ENCODE measurements at places on chromosomes 11 and 22.

- H3K36me3 ChIP-seq, result no peaks in the 10 kb centered on the region
- no peak overlapping the region for H3K4me3 ChIP-seq
- H3K27me3 ChIP-seq, result peaks cover 9% of the 10 kb centered on the region
- H3K4me1 ChIP-seq, result no peaks in the 10 kb centered on the region
Observed at GRCh38 chr11:2118677-2119076, 20.5 kb downstream of the IGF2 start.

DNA sequence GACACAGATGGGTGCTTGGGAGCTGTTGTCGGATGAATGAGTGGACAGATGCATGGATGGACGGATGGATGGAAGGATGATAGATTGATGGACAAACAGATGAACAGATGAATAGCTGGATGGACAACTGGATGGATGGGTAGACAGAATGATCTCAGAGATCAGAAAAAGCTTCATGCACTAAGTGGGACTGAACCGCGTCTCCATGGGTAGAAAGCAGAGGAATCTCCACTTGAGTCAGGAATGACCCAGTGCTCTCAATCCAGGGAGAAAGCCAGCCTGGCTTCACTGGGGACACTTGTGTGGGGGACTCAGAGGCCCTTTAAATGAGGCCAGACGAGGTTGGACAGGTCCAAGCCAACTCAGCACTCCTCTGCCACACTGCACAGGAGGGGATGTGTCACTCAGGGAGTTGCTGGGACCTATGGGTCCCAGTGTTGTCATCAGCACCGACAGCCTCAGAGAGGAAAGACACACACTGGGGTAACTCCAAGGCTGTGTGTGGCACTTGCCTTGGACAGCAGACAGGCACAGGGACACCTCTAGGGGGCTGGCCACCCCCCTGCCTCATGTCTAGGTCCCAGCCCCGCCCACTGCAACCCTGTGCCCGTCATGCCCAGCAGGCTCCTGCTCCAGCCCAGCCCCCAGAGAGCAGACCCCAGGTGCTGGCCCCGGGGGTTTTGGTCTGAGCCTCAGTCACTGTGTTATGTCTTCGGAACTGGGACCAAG is 5.6 kb downstream of the IGLL5 start:
- peaks cover 21% of the 10 kb centered on the region for H3K36me3 ChIP-seq
- H3K27me3 ChIP-seq, result peaks cover 8% of the 10 kb centered on the region

GRCh38 chr11:71470946-71471345 is 17.9 kb downstream of the NADSYN1 start:
- no peaks in the 10 kb centered on the region for H3K4me1 ChIP-seq
- no peak for DNase-seq
- H3K36me3 ChIP-seq, result peaks cover 56% of the 10 kb centered on the region
- H3K4me3 ChIP-seq, result no peak overlapping the region
- no peak overlapping the region for H3K27ac ChIP-seq

- no peak for DNase-seq
- H3K36me3 ChIP-seq, result no peaks in the 10 kb centered on the region
- H3K27me3 ChIP-seq, result no peaks in the 10 kb centered on the region
- peaks cover 66% of the 10 kb centered on the region for H3K4me1 ChIP-seq
Observed at GRCh38 chr11:67345920-67346819, 7.2 kb downstream of the POLD4 start.

GRCh38 chr11:119342023-119342300 is 1.3 kb upstream of the C1QTNF5 start:
- peaks cover 1% of the 10 kb centered on the region for H3K36me3 ChIP-seq
- no peak for DNase-seq
- peaks cover 47% of the 10 kb centered on the region for H3K27me3 ChIP-seq
- H3K27ac ChIP-seq, result no peak overlapping the region
- peaks cover 31% of the 10 kb centered on the region for H3K4me1 ChIP-seq

- no peak overlapping the region for H3K27ac ChIP-seq
- H3K4me3 ChIP-seq, result no peak overlapping the region
- no peaks in the 10 kb centered on the region for H3K27me3 ChIP-seq
- H3K36me3 ChIP-seq, result no peaks in the 10 kb centered on the region
- no peaks in the 10 kb centered on the region for H3K4me1 ChIP-seq
Observed at GRCh38 chr11:11743216-11743615, 98.6 kb upstream of the USP47 start.

GRCh38 chr11:803770-804598 is 1.0 kb downstream of the PIDD1 start:
- peaks cover 16% of the 10 kb centered on the region for H3K4me1 ChIP-seq
- no peaks in the 10 kb centered on the region for H3K27me3 ChIP-seq
- DNase-seq, result no peak
- H3K4me3 ChIP-seq, result peak overlapping the region; percentile 71

DNA sequence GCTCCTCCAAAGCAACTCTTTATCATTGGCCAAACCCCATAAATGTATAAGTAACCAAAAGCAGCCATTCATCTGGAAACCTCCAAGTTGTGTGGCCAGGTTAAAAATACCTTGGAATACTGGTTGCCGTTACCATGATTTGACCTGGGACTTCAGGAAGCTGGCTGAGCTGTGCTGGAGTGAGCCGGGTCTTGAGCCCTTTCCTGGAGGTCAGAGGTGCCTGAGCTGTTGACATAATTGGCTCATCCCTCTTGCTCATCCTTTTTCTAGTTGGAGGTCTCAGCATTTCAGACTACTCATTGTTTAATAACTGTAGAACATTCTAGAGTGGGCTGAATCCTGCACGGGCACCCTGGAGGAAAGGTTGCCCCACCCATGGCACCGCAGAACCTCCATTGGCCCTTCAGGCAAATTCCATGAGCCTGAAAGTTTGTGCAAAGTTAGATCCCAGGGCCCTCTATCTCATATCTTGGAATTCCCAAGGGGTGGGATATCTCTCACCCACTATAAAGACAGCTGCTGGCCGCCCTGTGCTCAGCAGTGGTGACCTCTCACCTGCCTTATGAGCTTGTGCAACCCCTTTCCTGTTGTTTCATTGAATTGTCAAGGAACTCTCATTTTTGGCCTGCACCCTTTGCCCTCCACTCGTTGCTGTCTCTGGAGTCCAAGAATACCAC is 77.0 kb downstream of the C22orf31 start:
- DNase-seq, result no peak
- H3K27ac ChIP-seq, result no peak overlapping the region
- no peaks in the 10 kb centered on the region for H3K36me3 ChIP-seq
- no peaks in the 10 kb centered on the region for H3K4me1 ChIP-seq
- H3K27me3 ChIP-seq, result no peaks in the 10 kb centered on the region

DNA sequence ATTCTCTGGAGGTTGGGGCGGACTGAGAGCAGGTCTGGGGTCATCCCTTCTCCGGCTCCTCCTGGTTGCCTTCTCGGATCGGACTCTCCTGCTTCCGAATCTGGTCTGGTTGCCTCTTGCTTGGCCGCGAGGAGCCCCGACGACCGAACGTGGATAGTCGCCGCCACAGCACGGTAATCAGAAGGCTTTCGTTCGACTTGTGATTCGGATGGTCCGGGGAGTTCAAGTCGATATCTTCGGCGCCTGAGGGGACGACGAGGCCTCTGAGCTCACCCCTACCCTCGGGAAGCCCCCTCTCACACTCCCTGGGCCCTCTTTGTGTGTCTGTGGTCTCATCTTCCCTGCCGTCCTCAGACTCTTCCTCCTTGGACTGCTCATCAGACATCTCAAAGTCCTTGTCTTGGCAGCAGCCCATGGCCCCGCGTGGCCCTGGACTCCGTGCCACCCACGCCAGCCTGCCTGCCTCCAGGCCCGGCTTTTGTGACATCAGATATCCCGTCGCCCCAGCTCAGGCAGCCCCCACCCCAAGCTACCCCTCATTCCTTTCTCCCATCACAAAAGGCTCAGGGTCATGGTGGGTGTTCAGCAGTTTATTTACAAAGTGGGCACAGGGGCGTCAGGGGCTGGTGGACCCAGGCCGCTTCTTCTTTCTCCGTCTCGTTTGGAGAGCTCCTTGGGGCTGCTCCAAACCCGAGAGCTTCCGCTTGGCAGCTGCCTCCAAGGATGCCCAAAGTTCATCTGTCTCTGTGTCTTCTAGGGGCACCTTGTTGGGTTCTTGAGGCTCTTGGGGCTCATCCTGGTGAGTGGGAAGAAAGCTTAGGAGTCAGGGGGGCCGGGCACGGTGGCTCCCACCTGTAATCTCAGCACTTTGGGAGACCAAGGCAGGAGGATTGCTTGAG is at the start of gene TEX54:
Gene TEX54, minus strand, starts transcription at position 506 of the 899 bp plus-strand sequence.
- peaks cover 30% of the 10 kb centered on the region for H3K4me1 ChIP-seq
- H3K27ac ChIP-seq, result peak within 1 kb of the TSS; percentile 99
- no peaks in the 10 kb centered on the region for H3K27me3 ChIP-seq
- peak within 1 kb of the TSS; percentile 69 for H3K4me3 ChIP-seq

DNA sequence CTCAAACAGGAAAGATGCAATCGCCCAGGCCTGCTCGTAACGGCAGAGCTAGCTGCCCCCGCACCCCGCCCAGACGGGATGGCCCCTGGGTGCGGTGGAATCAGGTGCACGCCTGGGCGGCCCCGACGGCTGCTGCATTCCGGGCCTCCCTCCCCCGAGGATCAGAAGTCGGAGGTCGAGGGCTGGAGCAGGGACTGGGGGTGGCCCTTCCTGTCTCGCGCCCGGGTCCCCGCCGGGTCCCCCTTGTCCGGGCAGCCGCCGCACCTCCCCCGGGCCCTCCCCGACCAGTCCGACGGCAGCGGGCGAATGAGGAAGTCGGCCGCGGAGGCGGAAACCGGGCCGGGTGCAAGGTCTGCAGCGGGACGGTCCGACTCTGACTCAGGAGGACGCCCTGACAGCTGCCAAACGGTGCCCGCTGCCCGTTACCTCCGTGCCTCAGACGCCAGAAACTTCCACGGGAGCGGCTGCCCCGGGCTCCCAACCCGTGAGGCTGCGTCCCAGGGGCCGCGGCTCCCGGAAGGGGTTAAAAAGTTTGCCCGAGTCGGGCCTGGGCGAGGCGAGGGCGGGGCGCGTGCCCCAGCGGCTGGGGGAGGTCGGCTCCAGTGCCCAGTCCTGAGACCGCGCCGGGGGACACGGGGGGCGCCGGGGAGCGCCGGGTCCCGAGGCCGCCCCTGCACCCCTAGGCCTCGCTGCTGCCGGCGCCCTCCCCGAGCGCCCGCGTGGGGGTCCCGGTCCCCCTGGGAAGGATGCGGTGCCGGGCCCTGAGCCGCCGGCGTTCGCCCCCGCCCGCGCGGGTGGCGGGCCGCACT is 663 bp downstream of the MYH9 start:
- peak; percentile 83 for DNase-seq
- peak overlapping the region; percentile 93 for H3K27ac ChIP-seq
- peaks cover 73% of the 10 kb centered on the region for H3K4me1 ChIP-seq
- H3K36me3 ChIP-seq, result peaks cover 9% of the 10 kb centered on the region
- H3K4me3 ChIP-seq, result peak overlapping the region; percentile 67
- no peaks in the 10 kb centered on the region for H3K27me3 ChIP-seq

GRCh38 chr11:121721961-121722360 is 269.2 kb upstream of the SORL1-AS1 start:
- DNase-seq, result no peak
- no peak overlapping the region for H3K4me3 ChIP-seq
- no peaks in the 10 kb centered on the region for H3K4me1 ChIP-seq
- H3K27ac ChIP-seq, result no peak overlapping the region
- H3K36me3 ChIP-seq, result no peaks in the 10 kb centered on the region

DNA sequence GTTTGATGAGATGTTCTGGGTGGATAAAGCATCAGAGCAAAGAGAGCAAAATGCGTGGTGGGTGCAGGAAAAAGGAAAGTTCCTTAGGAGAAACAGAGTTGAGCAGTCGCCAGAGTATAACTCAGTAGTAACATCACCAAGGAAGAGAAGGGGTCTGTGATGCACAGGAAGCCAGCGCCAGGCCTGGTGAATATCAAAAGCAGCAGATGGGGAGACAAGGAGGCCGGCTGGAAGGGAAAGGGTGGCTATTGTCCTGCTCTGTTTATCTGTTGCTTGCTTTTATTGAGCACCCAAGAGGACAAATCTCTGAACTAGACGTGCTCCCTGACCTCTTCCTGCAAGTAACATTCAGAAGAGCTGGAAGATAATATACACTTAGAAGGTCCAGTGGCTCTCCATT is 52.7 kb upstream of the GRAMD1B start:
- no peak overlapping the region for H3K27ac ChIP-seq
- no peaks in the 10 kb centered on the region for H3K4me1 ChIP-seq
- no peak for DNase-seq
- H3K27me3 ChIP-seq, result no peaks in the 10 kb centered on the region
- no peaks in the 10 kb centered on the region for H3K36me3 ChIP-seq

- peak; percentile 36 for DNase-seq
- peaks cover 65% of the 10 kb centered on the region for H3K4me1 ChIP-seq
- H3K27ac ChIP-seq, result peak overlapping the region; percentile 8
- no peak overlapping the region for H3K4me3 ChIP-seq
- H3K27me3 ChIP-seq, result no peaks in the 10 kb centered on the region
Observed at GRCh38 chr11:121464352-121464946, 11.7 kb upstream of the SORL1-AS1 start.

DNA sequence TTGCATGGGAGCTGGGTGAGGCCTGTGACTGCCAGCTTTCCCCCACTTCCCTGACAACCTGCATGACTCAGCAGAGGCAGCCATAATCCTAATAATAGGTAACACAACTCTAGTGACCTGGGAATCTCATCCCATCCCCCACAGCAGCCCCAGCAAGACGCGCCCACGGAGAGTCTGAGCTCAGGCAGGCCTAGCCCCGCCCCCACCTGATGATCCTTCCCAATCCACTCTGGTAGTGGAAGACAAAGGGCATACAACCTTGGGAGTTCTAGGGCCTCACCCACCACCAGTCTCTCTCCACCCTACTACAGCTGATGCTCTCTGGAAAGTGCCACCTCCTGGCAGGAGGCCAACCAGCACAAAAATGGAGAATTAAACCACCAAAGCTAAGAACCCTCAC is 60.3 kb downstream of the CWF19L2 start:
- no peaks in the 10 kb centered on the region for H3K4me1 ChIP-seq
- H3K27ac ChIP-seq, result no peak overlapping the region
- H3K27me3 ChIP-seq, result no peaks in the 10 kb centered on the region
- no peak overlapping the region for H3K4me3 ChIP-seq
- no peak for DNase-seq

GRCh38 chr11:108559340-108559739 is 34.2 kb downstream of the EXPH5 start:
- H3K4me1 ChIP-seq, result no peaks in the 10 kb centered on the region
- no peak overlapping the region for H3K27ac ChIP-seq
- H3K4me3 ChIP-seq, result no peak overlapping the region
- no peak for DNase-seq

- no peaks in the 10 kb centered on the region for H3K27me3 ChIP-seq
- no peak overlapping the region for H3K4me3 ChIP-seq
- no peak overlapping the region for H3K27ac ChIP-seq
- no peaks in the 10 kb centered on the region for H3K4me1 ChIP-seq
Observed at GRCh38 chr11:93279851-93280347, 50.6 kb upstream of the DEUP1 start.

- no peak overlapping the region for H3K27ac ChIP-seq
- no peaks in the 10 kb centered on the region for H3K27me3 ChIP-seq
- H3K4me3 ChIP-seq, result no peak overlapping the region
- H3K36me3 ChIP-seq, result no peaks in the 10 kb centered on the region
- H3K4me1 ChIP-seq, result no peaks in the 10 kb centered on the region
Observed at GRCh38 chr11:79699246-79699645, 258.4 kb upstream of the TENM4 start.
